ENCODE measurements at places on chromosomes 6 and 20. TPM values are rescaled to one million over a fixed set of nuclear protein-coding genes. Genes with fewer than 3 reads are reported as not detected.

- no peak for DNase-seq
Observed at GRCh38 chr20:1177680-1178079, 7.1 kb downstream of the TMEM74B start.

DNA sequence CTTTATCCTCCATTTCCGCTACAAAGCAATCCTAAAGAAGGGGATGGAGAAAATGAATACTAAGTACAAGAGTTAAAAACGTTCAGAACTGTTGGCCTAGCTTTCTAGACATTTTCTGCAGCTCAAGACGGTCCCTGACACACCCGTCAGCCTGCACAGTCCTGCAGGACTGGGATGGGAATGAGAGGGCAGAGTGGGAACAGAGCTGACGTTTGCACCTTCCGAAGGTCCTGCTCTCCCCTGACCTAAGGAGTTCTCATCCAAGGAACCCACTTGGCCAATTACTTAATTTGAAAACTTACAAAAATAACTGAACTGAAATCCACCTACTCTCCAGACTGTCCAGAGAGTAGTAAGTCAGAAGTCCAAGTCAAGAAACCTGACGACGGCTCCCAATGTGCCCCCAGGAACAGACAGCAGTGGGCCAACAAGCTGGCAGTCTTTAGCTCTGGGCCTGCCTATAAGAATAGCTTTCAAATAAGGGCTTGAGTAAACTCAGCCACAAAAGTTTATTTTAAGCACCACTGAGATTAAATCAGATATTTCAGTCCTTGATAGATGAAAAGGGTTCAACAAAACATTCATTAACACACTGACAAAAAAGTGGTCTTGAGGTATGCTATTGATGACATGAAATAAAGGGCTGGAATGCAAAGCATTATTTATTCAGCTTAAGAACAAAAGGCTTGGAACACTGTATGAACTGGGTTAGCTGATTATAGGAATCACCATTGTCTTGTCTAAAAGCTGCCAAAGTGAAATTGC, 76.8 kb downstream of the CNKSR3 start:
- DNase-seq = no peak

- DNase-seq = no peak
Observed at GRCh38 chr6:4145083-4145482, 9.7 kb upstream of the ECI2 start.

DNA sequence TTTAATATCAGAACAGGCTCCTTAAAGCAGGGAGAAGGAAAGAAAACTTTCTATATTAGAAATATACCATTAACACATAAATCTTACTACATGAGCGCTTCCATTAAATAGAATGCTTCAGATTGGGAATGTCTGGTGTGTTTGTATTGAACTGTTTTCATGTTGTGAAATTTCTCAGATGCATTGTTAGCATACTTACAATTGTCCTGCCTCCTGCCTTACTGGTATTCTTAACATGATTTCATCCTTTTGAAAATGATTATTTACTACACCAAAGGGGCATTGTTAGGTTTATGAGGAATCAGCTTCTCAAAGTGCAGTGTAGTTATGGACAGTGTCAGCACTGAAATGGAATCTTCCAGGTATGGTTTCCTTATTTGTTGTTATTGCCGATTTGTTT, 145.6 kb downstream of the MTFR2 start:
- DNase-seq = no peak

GRCh38 chr6:125250511-125250910, 51.3 kb downstream of the HDDC2 start:
- no peak for DNase-seq

- DNase-seq = no peak
Observed at GRCh38 chr6:70277470-70277869, 25.4 kb downstream of the COL9A1 start.

DNA sequence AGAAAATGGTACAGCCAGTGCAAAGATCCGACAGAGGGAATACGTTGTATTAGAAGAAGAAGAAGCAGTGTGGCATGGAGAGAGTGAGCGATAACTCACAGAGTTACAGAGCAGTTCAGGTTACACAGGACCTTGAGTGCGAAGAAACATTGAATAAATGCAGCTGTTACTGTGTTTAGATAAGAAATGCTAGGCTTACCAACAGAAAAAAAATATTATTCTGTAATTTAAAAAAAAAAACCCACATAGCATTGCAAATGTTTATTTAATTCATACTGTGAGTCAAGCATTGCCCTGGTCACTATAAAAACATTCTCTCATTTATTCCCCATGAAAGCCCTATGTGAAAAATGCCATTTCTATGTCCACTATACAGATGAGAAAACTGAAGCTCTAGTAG, 373.4 kb upstream of the EPHA7 start:
- no peak for DNase-seq

- DNase-seq = no peak
Observed at GRCh38 chr20:62305149-62305764, 2.5 kb downstream of the ADRM1 start.

- DNase-seq = no peak
Observed at GRCh38 chr6:121615493-121615892, 180.0 kb downstream of the GJA1 start.

- DNase-seq = no peak
Observed at GRCh38 chr6:42860481-42860880, 18.9 kb upstream of the RPL7L1 start.

The WFDC2 gene
- not detected for total RNA-seq

The MRAP2 gene
- not detected for total RNA-seq

The RIPOR3 gene
- total RNA-seq = not detected

The DEFB132 gene
- not detected for total RNA-seq
